Stimulated activated CD4-positive, alpha-beta T cell treated with anti-CD3 and anti-CD28 coated beads, TNF-alpha, amount 100 ng/mL, for 4 hours (primary cell): ENCODE measurements at places on chromosomes 12 and 14.

DNA sequence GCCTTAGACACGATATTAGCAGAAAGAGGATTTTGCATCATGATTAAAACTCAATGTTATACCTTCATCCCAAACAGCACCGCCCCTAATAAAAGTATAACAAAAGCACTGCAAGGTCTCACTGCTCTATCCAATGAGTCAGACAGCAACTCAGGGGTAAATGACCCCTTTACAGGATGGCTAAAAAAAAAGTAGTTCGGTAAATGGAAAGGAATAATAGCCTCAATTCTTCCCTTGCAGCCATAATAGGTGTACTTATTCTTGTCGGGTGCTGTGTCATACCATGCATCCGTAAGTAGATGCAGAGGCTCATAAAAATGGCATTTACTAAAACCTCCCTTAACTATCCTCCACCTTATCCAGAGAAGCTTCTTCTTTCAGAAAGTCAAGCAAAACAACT lies 53.9 kb upstream of the AP4S1 start:
- no peak for DNase-seq

GRCh38 chr14:26527095-26527494 lies 70.7 kb downstream of the NOVA1 start:
- no peak for DNase-seq

DNA sequence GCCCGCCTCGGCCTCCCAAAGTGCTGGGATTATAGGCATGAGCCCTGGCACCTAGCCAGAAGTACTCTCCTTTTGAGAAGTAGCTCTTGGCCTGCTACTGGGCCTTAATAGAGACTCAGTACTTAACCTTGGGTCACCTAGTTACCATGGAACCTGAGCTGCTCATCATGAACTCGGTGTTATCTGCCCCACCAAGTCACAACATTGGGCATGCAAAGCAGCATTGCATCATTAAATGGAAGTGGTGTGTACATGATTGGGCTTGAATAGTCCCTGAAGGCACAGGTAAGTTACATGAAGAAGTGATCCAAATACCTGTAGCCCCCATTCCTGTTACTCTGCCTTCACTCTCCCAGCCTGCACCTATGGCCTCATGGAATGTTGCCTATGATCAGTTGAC lies 18.0 kb upstream of the ATF7 start:
- DNase-seq: no peak

GRCh38 chr12:116613256-116613655 lies 54.1 kb downstream of the MAP1LC3B2 start:
- DNase-seq: no peak

- no peak for DNase-seq
Measured at GRCh38 chr12:68420225-68421010, 88.3 kb upstream of the MDM1 start.

DNA sequence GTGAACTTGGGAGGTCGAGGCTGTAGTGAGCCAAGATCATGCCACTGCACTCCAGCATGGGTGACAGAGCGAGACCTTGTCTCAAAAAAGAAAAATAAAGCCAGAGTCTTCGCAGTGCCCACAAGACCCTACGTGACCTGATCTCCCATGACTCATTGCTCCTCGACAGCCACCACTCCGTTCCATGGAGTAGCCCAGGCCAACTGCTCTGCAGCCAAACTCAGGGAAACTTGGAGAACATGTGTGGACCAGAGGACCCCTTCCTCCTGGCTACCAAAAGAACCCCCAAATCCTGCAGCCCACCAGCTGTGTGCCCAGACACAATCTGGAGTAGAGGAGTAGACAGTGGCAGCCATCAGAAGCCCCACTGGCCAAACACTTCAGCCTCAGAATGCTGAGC lies 32.1 kb upstream of the PPP2R5C start:
- no peak for DNase-seq

GRCh38 chr12:104292872-104293794 lies 10.4 kb upstream of the EID3 start:
- DNase-seq: no peak

DNA sequence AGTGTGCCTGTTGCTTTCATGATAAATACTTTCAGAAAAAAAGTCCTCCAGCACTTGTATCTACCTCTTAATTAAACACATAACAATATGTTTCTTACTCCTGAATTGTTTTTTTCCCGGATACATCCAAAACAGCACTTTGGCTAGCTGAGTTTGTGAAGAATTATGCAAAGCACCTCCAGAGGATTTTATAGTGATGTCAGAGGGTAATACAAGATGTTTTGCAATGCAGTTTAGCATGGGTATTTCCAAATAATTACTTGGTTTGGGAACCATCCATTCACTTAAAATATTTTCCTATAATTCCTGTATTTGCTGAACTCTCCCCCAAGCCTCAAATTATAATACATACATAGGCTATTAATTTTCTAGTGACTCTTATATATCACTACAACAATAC lies 37.7 kb upstream of the DBX2 start:
- no peak for DNase-seq

DNA sequence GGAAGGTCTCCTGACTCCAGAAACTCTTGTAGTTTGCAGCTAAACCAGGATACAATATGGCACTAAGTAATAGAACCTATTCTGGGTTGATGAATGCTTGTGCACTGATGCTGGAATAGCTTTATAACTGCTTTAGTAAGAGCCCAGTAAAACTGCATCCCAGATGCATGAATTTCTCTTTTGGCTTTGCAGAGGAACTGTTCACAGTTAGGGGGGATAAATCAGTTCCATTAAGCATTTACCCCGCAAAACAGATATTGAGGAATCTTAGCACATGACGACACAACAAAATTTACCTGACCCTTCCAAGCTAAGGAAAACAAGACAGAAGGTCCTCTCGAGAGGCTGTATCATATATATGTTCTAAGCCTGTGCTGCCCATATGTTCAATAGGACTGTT lies 457.4 kb downstream of the FOXG1 start:
- DNase-seq: no peak

- DNase-seq: no peak
Measured at GRCh38 chr12:66268562-66268961, 33.7 kb upstream of the HELB start.

GRCh38 chr12:19830446-19830845 lies 391.2 kb downstream of the AEBP2 start:
- no peak for DNase-seq

DNA sequence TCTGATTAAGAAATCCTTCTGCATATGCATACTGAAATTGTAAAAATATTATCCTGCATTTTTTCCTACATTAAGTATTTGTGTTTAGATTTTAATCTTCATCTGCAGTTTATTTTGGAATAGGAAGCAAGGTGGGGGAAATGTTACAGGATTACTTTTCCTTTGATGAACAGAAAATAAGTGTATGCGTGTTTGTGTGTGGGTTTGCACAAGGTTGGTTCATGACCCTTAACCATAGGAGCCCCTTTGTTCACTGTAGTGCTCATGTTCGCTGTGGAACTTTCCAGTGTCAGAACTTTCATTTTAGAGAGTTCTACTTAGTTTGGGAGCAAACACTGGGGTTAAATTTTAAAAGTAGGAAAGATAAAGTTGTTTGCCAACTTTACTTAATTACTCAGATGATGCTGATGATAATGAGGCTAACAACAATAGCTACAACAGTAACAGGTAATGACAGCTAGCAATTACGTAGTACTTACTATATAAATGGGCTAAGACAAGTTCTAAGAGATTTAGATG lies 6.4 kb upstream of the A2M start:
- no peak for DNase-seq

DNA sequence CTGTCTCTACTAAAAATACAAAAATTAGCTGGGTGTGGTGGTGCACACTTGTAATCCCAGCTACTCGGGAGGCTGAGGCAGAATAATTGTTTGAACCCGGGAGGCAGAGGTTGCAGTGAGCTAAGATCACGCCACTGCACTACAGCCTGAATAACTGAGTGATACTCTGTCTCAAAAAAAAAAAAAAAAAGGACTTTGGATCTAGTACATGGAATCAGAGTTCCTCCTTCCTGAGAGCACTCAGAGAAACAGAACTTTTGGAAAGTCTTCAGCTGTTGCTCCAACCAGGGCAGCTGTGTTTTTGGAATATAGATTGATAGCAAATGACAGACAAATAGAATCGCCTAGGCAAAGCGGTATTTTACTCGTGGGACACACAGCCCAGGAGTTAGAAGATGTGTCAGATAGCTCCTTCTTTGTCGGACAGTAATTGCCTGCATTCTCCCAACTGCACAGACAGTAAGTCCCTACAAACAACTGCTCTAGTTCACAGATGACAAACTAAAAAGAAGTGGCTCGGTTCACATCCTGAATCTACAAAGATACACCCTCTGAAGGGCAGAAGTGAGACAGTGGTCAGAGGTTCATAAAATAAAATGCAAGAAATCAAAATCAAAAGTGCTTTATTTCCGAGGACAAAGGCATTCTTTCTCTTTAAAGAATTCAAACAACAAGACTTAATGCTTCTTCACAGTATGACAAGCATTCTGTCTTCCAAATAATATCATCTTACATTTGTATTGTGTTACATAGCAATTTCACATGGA lies 17.1 kb upstream of the NEK9 start:
- no peak for DNase-seq

DNA sequence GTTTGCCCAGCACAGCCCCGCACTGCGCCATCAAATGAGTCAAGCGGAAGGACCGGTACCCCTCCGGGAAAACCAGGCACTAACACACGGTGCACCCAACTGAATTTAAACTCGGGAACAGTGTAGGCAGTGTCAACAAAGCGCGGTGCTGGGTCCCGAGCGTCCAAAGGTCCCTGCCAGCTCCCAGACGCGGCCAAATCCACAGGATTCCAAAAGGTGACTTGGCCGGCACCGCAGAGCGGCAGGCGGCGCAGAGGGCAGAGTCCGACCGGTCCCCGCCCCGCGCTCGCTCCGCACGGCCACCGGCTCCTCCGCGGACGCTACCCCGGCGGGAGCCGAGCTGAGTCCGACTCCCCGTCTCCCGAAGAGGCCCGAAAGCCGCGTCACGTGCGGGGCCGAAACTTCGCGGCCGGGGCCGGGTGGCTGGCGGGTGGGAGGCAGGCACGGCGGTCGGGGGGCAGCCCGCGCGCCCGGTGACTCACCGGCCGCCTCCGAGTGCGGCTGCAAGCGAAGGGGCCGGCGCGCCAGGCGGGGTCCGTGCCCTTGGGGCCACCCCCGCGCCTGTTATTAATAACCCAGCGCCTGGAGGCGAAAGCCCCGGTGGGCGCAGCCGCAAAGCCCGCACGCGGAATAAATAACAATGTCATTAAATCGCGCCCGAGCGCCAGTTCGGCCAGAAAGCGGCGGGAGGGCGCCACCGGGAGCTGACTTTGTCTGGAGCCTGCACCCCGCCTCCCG lies 863 bp downstream of the DENND5B start:
- DNase-seq: no peak

- no peak for DNase-seq
Measured at GRCh38 chr14:53929871-53930715, 26.5 kb downstream of the BMP4 start.

GRCh38 chr12:71685312-71685906 lies 473 bp upstream of the TMEM19 start:
- no peak for DNase-seq
